ENCODE measurements at places on chromosomes 13 and 19.

DNA sequence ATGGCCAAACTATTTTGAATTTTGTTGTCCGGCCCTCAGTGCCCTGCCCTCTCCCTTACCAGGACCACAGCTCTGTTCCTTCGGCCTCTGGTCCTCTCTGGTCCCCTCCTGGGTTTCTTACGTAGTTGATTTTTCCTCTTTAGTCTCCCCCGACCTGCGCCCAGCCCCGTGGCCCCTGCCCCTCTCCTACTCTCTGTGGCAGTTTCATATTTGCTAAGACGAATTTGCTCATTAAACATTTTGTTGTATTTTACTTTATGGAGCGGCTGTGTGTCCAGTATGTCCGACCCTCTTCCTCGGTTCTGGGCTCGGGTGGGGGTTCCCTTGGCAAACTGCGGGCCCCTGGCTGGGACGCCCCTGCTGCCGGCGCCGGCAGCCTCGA, 576 bp upstream of the EPN1 start:
- no peak for DNase-seq

- DNase-seq = no peak
Measured at GRCh38 chr19:1258707-1259205, 10.4 kb downstream of the MIDN start.

GRCh38 chr19:6073858-6074708, 36.2 kb downstream of the RFX2 start:
- DNase-seq = no peak

GRCh38 chr13:33487575-33488243, 202.2 kb upstream of the STARD13 start:
- no peak for DNase-seq

- no peak for DNase-seq
Measured at GRCh38 chr13:110017379-110017778, 231.0 kb upstream of the IRS2 start.

DNA sequence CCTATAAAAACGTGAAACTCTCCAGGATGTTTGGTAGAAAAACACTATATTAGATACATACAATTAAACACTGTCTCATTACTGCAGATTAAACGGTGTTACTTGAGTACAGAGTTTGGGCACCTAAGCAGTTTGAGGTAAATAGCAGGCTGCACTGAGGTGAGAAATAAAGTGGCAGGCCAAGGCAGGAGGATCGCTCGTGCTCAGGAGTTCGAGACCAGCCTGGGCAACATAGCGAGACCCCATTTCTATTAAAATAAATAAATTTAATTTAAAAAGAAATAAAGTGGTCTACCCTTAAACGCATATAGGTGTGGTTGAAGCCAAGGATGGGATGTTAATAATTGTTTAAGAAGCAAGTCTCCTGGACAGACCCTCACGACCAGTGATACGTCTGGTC, 1.2 kb downstream of the PSPC1 start:
- DNase-seq = no peak

DNA sequence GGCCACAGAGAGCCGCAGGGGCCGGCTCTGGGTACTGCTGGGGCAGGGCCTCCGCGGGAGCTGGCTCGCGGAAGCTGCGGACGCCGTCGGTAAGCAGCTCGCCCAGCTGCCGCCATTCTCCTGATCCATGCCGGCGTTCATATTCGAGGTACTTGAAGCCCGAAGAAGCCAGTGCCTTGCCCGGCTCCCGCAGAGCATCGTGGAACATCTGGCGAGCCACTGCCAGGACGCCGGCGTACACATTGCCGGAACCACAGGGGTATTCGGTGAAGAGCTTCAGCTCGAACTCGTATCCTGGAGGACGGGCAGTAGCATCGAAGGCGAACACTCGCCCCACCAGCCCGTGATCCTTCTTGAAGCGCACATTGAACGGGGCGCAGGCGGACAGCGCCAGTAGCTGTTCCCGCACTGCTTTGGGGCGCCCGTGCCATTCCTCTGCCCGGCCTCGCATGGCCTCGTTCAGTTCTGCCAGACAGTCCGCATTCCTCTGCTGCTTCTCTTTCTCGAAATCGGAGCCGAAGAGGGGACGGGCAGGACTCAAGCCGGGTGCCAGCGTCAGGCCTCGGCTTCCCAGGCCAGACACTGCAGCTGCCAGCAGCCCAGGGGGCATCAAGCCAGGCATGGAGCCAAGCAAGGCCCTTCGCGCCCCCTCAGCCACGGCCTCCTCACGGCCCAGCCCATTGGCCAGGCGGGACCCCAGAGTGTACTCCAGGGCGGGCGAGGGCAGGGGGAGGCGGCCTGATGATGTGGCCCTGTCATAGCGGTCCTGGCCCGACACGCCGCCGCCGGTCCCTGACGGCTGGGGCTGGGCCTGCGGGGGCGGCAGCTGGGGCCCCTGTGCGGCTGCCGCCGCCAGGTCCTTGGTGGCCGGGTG, 1.0 kb downstream of the IRF2BP1 start:
- no peak for DNase-seq

DNA sequence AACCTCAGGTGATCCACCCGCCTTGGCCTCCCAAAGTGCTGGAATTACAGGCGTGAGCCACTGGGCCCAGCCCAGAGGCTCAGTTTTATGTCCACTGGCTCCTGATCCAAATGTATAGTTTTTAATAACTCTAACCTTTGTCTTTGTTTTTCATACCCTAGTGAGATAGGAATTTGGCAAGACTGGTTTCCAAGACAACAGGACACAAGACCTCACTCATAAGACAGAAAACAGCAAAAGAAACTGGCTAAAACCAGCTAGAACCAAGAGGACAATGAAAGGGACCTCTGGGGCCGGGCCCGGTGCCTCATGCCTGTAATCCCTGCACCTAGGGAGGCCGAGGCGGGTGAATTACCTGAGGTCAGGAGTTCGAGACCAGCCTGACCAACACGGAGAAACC, 27.6 kb downstream of the CPT1C start:
- no peak for DNase-seq

GRCh38 chr13:59112221-59112718, 1051.5 kb downstream of the DIAPH3 start:
- DNase-seq = no peak

- DNase-seq = no peak
Measured at GRCh38 chr19:34184880-34185491, 12.7 kb downstream of the LSM14A start.

GRCh38 chr13:95378603-95379002, 77.4 kb upstream of the ABCC4 start:
- no peak for DNase-seq

DNA sequence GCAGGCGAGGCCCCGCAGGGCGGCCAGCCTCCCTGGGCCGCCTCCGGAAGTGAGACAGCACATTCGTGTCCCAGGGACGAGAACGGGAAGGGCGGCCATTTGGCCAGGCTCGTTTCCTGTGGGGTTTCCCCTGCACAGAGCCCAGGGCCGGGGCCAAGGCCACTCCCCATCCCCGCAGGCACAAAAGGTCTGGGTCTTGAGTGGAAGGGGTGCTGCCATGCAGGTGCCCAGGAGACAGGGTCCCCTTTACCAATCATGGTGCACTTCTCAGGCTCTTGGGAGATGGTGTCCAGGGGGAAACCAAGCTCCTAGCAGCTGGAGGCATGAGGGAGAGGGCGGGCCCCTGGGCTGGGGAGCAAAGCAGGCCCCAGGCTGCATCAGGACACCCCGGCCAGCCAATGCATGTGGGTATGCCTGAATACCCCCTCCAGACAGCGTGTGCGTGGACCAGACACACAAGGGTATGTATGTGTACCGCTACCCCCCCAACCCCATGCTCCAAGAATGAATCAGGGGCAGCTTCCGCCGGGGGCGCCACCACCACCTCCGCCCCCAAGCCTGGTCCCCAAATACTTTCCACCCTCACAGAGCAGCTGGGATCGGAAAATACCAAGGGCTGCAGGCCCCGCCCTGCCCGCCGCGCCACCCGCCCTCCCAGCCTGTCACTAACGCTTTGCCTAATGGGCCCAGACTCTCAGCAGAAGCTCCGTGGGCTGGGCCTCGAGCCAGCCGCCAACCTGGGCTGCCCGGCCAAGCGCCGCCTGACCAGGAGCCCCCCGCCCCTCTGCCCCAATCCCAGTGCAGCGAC, 37.6 kb upstream of the NANOS3 start:
- DNase-seq = peak; percentile 87

DNA sequence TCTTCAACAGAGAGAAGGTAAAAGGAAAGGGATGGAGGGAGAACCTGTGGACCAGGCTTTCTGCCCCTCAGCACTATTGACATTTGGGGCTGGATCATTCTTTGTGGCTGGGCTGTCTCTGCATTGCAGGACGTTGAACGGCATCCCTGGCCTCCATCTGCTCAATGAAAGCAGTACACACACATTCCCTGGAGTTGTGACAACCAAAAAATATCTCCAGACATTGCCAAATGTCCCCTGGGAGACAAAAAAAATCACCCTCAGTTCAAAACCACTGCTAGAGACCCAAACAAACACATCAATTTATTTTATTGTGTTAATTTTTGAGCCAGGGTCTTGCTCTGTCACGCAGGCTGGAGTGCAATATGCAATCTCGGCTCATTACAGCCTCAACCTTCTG, 43.3 kb downstream of the INSR start:
- DNase-seq = no peak

DNA sequence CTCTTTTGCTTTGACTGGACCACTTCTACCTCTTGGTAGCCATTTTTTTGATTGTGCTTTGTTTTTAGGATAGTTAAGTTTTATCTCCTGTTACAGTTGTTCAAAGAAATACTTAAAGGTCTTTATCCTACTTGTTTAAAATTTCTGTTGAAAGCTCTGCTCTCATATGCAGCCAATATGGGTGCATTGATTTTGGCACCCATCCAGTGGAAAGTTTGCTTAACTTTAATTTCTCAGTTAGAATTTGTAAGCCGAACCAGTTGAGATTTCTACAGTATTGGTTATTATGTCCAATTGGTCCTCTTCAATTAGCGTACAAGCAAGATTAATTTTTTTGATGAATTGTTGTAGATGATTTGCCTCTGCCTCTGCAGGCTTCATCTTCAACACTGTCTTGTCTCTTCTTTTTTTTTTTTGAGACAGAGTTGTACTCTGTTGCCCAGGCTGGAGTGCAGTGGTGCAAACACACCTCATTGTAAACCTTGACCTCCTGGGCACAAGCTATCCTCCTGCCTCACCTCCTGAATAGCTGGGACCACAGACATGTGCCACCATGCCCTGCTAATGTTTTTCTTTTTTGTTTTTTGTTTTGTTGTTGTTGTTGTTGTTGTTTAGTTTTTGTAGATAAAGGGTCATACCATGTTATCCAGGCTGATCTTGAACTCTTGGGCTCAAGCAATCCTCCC, 65.3 kb downstream of the MAB21L1 start:
- no peak for DNase-seq

DNA sequence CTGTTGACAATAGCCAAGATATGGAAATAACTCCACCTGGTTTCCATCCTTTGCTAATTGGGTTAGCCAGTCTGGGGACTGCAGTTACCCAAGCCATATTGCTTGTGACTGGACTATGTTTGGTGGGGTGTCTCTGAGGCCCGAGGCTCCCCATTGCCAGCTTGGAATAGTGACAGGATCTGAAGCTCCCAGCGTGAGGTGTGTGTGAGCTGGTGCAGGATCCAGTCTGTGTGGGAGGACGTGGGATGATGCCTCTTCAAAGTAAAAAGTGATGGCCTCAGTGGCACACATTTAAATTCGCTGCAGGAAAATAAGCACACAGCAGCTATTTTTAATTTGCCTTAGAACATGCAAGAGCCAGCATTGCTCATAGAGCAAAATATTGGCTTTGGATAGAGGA, 75.0 kb downstream of the TEX26 start:
- no peak for DNase-seq

GRCh38 chr13:72953391-72953965, 105.3 kb upstream of the KLF5 start:
- no peak for DNase-seq

DNA sequence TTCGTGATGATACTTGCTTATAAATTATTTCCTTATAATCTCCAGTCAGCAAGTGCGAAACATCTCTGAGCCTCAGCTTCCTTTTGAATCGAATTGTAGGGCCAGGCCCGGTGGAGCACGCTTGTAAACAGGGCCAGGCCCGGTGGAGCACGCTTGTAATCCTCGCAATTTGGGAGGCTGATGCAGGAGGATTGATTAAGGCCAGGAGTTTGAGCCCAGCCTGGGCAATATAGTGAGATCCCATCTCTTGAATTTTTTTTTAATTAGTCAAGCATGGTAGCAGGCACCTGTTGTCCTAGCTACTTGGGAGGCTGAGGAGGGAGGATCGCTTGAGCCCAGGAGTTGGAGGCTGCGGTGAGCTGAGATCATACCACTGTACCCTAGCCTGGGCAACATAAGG, 116.2 kb upstream of the MCF2L start:
- DNase-seq = no peak

- no peak for DNase-seq
Measured at GRCh38 chr13:51589793-51590192, 5.5 kb downstream of the WDFY2 start.

DNA sequence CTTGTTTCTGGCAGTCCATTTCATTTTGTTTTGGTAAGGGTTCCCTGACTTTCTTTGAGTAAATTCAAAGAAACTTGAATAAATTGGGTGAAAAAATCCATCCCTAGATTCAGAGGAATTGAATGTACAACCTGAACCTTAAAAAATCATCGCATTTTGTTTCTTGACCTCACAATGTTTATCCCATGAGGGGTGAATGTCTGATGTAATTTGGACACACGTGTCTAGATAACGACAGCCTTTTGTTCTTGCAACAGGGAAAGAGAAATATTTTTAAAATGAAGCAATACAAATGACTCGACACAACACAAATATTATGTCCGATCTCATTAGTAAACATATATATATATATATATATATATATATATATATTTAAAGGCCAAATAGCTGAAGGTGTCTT, 453.2 kb upstream of the ATXN8OS start:
- DNase-seq = no peak

GRCh38 chr19:23779645-23780044, 21.0 kb upstream of the ZNF681 start:
- DNase-seq = no peak

DNA sequence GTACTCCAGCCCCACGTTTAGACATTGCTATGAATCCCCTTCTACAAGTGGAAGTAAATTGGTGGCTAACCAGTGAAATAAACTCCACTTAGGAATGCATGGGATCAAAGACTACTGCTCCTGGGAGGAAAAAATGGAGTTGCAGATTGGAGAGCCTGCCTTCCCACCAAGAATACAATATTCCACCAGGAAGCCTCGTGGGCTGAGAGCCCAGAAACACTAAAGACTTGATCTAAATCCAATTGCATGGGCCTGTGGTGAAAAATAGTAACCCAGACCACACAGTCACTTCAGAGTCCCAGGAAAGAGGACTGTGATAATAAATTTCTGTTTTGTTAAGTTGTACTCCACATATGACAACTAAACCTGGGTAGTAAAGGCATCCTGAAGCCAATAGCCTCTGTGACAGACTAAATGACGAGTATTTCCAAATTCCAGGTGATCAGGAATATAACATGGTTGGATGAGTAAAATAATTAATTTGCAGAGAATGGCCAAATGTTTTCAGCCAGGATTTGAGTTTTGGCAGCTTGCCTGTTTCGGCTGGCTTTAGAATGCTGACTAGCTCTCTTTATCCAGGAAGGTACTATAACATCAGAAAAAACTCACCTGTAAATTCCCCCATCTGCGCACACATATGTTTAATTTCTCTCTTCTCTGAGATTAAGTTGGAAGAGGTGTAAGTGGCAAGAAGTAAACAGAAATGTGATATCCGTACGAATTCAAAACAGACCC, 480.3 kb downstream of the LIG4 start:
- no peak for DNase-seq

GRCh38 chr19:47765523-47766358, 12.8 kb upstream of the SELENOW start:
- no peak for DNase-seq

- no peak for DNase-seq
Measured at GRCh38 chr13:33092073-33092987, 76.1 kb downstream of the KL start.
